ENCODE measurements at places on chromosomes 2 and 18.

- DNase-seq, result peak; percentile 27
Measured at GRCh38 chr18:74951165-74951760, 257.7 kb downstream of the PTGR3 start.

GRCh38 chr2:68059784-68060525 lies 2.8 kb downstream of the C1D start:
- no peak for DNase-seq

- no peak for DNase-seq
Measured at GRCh38 chr2:166331468-166331867, 44.3 kb downstream of the SCN9A start.

- DNase-seq, result no peak
Measured at GRCh38 chr18:30469091-30469490, 573.5 kb downstream of the DSC3 start.

- DNase-seq, result no peak
Measured at GRCh38 chr18:41642756-41643155, 312.3 kb upstream of the PIK3C3 start.

GRCh38 chr2:100417711-100418124 lies 250 bp upstream of the CHST10 start:
- no peak for DNase-seq

DNA sequence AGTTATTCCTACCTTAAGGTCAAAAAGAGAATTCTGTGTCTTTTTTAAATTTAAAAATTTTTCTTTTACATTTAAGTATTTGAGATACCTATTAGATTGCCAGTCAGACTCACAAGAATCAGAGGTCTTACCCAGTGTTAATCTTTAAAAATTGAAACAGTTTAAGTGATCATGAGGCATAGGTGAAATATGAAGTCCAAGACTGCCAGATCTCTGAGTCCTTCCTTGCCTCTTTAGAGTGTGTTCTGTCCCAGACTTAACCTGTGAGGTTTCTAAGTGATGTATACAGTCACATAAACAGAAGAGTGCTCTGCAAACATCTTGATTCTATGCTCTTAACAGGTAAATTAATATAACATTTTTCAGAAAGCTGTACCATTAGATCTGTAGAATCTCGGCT lies 40.6 kb downstream of the ACTR3 start:
- DNase-seq, result no peak

DNA sequence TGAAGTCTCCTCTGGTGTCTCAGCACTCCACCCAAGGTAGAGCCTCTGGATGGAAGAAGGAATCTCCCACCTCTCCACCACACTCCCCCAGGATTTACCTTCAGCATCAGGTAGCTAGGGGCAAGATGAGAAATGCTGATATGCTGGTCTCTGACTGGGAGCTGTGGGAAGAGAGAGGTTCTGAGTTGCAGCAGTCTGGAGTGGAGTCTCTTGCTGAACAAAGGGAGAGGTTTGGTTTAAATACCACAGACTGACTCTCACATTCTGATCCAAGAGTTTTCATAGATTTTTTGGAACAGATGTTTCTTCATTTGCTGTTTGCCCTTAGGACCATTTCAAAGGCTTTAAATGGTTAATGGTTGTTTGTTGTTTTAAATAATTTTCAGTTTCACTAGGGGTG lies 1.1 kb upstream of the CFLAR start:
- DNase-seq, result no peak

DNA sequence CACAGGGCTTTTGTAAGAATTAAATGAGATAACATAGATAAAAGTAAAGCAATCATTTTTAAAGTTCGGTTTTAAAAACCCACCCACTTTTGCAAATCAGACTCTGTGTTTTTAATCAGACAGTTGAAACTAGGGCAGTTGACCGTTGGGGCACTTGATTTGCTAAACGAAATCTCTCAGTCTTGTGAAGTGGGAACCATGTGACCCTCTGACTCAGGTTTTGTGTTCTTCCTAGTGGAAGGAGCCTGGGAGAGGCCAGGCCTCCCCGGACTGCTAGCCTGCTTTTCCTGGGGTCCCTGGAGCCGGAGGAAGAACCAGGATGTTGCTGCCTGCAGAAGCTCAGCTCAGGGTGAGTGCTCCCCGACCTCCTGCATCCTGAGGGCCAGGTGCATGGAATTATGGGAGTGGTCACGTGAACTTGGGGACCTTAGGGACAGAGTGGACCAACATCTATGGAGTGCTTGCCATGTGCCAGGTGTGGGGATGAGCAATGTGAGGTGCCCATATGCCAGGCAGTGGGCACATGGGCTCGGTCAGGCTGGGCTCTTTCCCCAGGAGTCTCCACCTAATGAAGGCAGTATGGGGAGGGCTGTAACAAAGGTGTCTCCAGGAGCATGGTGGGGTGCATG lies 3.9 kb downstream of the C2orf72 start:
- DNase-seq, result no peak

- no peak for DNase-seq
Measured at GRCh38 chr2:112166806-112167499, 28.8 kb downstream of the FBLN7 start.

DNA sequence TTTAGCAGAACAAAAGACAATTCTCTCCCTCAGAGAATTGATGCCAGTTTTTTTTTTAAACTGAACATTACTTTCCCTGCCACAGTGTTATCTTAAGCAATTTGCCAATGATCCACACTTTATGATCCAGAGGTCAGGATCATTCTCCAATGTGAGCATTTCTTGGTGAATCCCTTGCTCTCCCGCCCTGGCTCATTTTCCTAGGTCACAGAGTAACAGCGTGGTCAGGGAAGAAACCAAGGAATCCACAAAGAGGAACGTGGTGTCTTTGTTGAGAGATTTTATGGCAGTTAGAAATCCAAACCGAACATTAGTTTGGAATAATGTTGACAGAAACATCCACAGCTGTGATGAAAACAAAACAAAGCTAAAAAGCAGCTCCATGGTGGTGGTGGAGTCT lies 250.3 kb downstream of the TTC32 start:
- DNase-seq, result no peak

- DNase-seq, result no peak
Measured at GRCh38 chr2:171436307-171436706, 2.3 kb downstream of the DCAF17 start.

DNA sequence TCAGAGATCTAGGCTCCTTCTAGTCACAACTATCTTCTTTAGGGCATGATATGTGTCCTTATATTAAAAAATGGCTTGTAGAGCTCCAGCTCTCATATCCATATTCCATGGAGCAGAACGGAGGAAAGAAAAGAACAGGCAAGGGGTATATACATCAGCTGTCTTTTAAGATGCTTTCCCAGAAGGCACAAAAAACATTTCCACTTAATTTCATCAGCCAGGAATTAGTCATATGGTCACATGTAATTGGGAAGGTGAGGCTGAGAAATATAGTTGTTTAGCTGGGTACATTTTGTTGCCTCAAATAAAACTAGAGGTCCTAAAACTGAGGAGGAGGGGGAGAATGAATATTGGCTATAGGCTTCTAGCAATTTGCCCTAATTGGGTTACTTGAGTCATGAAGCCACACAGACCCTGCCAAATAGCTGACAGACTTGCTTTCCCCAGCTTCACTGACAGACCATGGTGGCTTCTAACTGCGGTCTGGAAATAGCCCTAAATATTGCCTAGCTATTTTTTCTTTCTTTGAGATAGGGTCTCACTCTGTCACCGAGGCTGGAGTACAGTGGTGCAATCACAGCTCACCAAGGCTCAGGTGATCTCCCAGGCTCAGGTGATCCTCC lies 20.0 kb downstream of the MAIP1 start:
- DNase-seq, result no peak

DNA sequence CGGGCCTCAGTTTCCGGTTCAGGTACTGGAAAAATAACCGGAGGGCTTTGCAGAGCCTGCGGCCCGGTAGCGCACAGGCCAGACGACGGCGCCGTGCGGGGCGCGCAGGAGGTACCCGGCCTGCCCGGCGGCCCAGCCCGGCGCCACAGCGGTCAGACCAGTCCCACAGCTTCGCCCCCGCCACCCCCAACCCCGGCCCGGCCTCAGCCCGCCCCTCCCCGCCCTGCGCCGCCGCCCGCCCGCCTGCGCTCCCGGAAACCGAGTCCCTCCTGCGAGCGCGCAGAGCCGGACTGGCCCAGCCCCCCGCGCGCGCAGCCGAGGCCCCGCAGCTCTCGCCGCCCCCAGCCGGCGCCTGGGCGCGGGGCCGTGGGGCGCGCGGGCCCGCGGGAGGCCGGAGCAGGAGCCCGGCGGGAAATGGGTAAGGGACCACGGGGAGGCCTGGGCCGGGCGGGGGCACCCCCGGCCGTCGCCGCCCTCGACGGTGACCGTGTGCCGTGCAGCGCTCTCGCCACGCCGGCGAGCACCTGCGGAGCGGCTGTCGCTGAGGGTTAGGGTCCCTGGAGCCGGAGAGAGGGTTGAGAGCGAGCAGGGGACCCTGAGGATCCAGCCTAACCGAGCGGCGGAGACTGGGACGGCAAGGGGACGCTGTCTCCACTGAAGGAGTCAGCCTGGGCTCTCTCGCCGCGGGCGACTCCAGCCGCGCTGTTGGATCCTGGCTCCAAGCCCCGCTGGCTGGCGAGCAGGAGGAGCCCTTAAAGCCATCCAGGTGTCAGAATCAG lies 16.5 kb upstream of the PSD4 start:
- DNase-seq, result peak; percentile 37

DNA sequence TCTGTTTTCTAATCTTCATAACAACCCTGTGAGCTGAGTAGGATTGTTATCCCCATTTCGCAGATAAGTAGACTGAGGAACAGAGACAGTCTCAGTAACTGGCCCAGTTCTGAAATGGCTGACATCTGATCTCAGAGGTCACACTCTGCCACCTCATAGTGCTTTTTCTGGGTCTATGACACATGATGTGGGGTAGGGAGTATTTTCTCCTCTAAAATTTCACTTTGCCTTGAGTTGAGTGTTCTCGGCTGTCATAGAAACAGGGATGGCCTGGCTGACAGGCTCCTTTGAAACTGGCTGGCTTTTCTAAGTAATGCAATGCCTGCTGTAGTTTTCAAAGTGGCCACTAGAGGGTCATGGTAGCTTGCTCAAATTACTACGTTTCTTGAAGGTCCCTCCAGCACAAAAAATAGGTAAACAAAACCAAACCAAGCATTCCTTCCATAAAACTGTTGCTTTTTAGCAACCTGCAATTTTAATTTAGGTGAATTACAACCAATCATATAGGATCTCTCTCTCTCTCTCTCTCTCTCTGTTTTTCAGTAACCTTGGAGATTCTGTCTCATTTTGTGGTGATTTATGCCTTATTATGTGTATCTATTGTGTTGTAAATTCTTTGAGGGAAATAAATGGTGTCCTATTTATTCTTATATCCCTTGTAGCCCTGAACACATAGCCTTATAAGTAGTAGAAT lies 84.2 kb upstream of the TTN start:
- peak; percentile 52 for DNase-seq

DNA sequence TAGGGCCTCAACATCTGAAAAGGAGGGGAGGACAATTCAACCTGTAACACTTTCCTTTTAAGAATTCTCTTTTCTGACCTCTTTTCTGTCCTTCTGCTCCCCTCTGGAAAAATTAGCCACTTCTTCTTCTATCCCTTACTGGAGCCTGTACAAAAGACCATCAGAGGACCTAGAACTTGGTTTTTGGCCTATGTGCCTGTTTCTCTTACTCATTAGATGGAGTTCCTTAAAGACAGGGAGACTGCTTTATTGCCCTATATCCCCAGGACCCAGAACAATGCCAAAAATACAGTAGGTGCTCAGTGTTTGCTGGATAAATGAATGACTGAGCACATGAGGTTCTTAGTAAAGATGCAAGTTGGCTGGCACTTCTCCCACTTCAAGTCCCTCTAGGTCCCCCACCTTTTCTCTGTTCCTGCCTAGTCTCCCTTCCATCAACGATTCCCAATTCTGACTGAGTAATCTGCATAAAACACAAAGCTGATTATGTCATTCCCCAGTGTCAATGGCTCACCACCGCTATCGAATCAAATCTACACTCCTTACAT lies 114.2 kb downstream of the DDX1 start:
- DNase-seq, result no peak

GRCh38 chr2:27086724-27087593 lies at the start of gene KHK:
Gene KHK, plus strand, starts transcription at chr2:27086772. Its CDS starts 488 bp downstream, at chr2:27087260.
- DNase-seq, result peak; percentile 42

GRCh38 chr2:120712180-120712681 lies 23.4 kb upstream of the GLI2 start:
- DNase-seq, result no peak

- no peak for DNase-seq
Measured at GRCh38 chr18:51290860-51291259, 93.4 kb upstream of the MEX3C start.

GRCh38 chr2:28909655-28910353 lies 15.3 kb downstream of the WDR43 start:
- DNase-seq, result no peak

- DNase-seq, result no peak
Measured at GRCh38 chr18:74050807-74051206, 96.8 kb downstream of the FBXO15 start.

DNA sequence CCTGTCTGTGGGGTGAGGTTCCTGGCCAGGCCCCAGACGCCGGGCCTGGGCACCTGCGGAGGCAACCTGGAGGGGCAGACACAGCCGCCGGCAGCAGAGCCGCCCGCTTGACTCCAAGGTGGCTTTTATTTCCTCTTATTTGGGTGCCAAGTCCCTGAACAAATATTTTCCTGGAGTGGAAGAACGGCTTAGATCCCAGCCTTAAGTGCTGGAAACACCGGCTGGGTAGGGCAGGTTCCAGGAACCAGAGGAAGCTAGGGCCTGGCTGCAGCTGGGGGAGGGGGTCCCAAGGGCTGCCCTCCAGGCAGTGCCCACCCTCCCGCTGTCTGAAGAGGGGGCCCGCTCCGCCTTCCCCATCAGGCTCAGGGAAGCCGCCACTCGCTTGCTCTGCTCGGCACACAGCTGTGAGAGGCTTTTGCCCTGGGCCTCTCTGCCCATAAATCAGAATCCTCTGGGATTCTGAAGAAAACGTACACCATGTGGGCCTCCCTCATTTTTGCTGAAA lies 28.2 kb downstream of the SDC1 start:
- DNase-seq, result peak; percentile 81

GRCh38 chr2:153004627-153005026 lies 286.2 kb downstream of the ARL6IP6 start:
- no peak for DNase-seq

GRCh38 chr18:5571666-5572065 lies 27.9 kb upstream of the EPB41L3 start:
- DNase-seq, result no peak

DNA sequence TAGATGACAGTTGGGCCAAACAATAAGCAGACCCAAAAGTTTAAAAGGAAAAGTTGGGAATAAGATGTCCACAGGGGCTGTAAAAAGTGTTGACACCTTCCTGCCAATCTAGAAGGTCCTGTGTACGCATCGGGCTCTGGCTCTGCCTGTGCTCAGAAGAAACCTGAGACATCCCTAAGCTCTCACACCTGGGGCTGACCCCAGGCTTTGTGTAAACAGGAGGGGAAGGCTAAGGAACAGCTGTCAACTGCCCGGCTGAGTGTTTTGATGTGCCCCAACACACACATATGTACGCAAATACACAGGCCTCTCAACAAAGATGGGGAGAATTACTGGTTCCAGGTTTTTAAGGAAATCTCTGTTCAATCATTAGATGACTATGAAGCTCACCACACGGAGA lies 59.5 kb downstream of the TMEM131 start:
- DNase-seq, result peak; percentile 88

DNA sequence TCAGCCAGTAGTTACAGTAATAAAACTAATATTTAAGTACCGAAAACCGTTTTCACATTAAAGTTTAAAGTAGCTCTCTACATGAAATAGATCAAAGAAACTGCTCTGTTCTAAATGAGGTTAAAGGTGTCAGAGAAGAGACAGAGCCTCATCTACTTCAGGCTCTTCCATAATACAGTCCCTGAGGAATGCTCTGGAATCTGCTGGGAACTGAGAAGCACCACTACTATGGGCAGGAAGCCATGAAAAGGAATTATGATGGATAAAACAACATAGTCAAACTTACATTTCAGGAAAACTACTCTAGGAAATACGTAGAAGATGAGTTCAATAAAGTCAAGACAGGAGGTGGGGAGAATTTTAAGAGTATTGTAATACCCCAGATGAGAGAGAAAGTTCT lies 60.0 kb downstream of the ROCK1 start:
- DNase-seq, result no peak
